ENCODE measurements at places on chromosomes 2 and 18.

DNA sequence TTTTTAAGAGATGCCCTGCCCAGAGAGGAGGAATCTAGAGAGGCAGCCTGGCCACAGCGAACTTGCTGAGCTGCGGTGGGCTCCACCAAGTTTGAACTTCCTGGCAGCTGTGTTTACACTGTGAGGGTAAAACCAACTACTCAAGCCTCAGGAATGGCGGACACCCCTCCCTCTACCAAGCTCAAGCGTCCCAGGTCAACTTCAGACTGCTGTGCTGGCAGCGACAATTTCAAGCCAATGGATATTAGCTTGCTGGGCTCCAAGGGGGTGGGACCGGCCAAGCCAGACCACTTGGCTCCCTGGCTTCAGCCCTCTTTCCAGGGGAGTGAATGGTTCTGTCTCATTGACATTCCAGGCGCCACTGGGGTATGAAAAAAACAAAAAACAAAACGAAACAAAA is 289.4 kb downstream of the KCNS3 start:
- no peak for DNase-seq

DNA sequence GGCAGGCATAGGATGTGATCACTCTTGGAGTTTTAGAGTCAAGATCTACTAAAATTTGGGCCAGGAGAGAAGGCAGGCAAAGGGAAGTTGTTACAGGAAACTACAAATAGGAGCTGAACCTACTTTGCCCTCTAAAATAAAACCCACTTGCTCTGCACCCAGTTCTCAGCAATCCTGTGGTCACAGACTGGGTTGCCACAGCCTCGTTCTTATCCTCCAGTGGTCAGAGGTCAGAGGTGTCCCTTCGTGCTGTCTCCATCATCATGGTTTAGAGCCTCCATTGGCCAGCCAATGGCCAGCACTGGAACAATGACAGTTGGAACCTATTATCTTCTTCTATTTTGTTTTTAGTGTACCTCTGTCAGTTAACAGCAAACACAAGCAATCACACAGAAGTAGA is 90.7 kb upstream of the TNP1 start:
- no peak for DNase-seq

GRCh38 chr18:11470941-11471340 is 138.5 kb upstream of the SLC35G4 start:
- no peak for DNase-seq

DNA sequence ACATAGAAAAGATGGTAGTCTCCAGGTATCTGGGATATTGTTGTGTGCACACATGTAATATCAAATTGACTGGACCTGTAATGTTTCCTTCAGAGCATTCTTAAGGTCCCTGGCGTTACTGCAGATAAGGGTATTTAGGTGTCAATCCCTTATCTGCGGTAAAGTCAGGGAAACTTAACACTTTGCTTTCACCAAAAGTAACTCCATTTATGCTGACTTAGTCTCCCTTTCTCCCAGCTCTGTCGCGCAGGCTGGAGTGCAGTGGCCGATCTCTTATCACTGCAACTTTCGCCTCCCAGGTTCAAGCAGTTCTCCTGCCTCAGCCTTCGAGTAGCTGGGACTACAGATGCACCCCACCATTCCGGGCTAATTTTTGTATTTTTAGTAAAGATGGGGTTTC is 1.8 kb downstream of the CNNM3 start:
- no peak for DNase-seq

DNA sequence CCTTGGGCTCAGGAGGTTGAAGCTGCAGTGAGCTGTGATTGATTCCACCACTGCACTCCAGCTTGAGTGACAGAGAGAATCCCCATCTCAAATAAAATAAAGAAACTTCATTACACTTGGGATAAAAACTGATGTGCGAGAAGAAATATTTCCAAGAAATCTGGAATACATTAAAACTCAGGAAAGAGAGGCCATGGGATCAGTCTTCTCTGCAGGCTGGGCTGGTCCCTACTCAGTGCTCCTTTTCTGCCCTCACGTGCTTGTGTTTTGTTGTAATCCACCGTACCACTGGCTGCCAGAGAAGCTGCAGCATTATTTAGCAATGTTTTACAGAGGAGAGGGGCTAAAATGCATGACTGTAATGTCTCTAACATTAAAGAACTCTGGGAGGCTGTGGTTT is 282.0 kb downstream of the SLC8A1 start:
- DNase-seq, result no peak

DNA sequence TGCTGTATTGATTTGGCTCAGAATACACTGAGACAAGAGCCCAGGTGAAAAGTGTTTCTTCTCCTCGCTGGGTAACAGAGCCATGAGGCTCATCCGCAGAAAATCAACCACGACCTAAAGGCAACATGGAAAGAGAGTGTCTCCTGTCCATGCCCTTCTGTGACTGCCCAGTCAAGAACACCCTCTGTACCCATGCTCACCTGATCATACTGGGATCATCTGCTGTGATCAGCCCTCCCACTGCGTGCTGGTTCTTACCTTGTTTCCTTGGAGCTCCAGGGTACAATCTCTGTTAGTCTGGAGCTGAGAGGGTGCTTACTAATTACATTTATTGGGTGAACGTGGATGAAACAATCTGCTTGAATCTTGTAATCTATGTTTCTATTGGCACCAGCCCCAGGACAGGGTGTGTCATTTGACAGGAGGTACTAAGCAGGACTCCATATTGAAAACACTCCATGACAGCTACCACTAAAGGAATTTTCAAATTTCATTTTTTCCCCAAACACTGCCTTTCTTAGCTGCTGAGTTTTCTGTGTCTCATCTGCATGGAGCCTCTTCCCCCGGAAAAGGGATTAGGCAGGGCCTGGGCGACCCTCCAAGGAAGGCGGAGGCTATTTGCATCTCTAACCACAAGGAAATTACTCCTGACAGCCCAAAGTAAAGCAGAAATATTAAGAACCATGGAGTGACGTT is 39.7 kb upstream of the GRP start:
- DNase-seq, result no peak

DNA sequence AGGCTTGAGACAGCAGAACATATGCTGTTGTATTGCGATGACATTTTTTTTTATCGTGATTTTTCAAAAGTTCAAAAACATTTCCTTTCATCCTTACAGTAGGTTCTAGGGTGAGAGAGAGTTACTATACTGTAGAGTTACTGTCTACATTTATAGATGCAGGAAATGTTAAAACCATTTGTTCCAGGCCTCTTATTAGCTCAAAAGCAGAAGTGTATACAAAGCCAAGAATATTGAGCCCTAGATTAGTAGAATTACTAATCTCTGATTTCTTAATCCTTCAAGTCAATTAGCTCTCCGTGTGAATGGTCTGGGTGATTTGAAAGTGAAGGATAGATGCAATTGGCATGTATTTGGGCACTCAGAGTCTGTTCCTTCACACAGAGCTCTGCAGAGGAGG is 73.1 kb downstream of the MAPRE2 start:
- DNase-seq, result no peak

DNA sequence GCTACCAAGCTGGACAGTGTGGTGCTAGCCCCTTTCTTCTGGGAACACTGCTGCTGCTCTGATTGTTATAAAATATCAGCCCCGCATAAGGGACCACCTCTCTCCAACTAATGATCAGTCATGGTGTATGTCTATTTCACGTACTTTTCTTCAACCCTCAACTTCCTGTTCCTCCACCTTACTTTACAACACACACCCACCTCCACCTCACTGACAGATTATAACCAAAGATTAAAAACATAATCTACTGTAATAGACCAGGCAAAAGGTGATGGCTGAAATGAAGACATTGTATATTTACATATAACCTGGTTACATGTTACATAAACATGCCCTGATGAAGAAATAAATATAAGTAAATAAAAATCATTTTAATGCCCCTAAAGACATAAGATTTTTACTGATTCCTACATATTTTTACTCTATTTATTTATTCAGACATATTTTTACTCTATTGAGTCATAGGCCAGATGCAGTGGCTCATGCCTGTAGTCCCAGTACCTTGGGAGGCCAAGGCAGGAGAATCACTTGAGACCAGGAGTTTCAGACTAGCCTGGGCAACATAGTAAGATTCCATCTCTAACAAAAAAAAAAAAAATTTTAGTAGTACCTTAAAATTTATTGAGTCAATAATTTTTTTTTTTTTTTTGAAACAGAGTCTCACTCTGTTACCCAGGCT is 12.8 kb downstream of the STK39 start:
- no peak for DNase-seq

- DNase-seq, result no peak
Observed at GRCh38 chr2:230916218-230916617, 8.8 kb downstream of the GPR55 start.

GRCh38 chr2:96274355-96275056 is 8.5 kb downstream of the CIAO1 start:
- no peak for DNase-seq

DNA sequence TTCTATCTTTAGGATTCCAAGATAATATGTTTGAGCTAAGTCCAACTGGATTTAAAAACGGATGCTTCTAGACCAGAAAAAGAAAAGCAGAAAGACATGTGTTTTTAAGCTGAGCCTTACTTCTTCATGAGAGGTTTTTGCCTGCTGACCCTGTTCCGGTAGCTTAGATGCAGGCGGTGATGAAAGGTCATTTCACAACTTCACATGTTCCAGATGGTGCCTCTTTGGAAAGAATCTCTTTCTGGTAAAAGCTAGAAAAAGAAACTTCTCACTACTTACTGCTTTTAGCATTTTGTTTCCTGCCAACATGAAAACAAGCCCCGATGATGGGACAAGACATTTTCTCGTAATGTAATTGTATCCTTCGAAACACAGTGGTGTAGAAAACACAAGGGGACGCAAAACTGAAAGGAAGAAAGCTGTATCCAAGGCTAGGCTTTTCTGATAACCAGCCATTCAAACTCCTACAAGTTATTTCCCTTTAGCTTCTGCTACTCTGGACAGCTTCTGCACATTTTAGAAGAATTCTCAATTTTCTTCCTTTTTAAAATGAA is 407.3 kb upstream of the LYPD1 start:
- DNase-seq, result no peak

- no peak for DNase-seq
Observed at GRCh38 chr18:24629921-24630320, 169.5 kb downstream of the HRH4 start.

GRCh38 chr2:869357-869871 is 81.2 kb upstream of the SNTG2 start:
- no peak for DNase-seq

GRCh38 chr2:102028470-102028869 is 36.7 kb downstream of the IL1R2 start:
- no peak for DNase-seq

GRCh38 chr2:10009271-10009810 is 34.0 kb upstream of the KLF11 start:
- DNase-seq, result no peak

DNA sequence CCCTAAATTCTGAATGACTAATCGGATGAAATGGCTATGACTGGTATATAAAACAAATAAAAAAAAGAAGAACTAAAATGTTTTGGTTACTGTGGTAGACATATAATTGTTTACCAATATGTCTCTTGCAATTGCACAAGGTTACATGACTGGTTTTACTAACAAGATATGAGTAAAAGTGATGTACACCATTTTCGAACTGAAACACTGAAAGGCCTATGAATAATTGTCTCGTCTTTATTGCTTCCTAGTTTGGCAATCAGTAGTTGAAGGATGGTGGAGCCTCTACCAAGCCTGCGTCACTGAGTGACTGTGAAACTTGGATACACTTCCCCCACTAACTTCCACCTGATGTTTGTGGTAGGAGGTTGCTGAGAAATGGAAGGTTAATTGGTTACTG is 16.5 kb downstream of the CDH19 start:
- DNase-seq, result no peak

GRCh38 chr2:75894170-75894569 is 183.5 kb upstream of the GCFC2 start:
- no peak for DNase-seq

GRCh38 chr2:23596316-23596885 is 211.4 kb downstream of the KLHL29 start:
- no peak for DNase-seq

DNA sequence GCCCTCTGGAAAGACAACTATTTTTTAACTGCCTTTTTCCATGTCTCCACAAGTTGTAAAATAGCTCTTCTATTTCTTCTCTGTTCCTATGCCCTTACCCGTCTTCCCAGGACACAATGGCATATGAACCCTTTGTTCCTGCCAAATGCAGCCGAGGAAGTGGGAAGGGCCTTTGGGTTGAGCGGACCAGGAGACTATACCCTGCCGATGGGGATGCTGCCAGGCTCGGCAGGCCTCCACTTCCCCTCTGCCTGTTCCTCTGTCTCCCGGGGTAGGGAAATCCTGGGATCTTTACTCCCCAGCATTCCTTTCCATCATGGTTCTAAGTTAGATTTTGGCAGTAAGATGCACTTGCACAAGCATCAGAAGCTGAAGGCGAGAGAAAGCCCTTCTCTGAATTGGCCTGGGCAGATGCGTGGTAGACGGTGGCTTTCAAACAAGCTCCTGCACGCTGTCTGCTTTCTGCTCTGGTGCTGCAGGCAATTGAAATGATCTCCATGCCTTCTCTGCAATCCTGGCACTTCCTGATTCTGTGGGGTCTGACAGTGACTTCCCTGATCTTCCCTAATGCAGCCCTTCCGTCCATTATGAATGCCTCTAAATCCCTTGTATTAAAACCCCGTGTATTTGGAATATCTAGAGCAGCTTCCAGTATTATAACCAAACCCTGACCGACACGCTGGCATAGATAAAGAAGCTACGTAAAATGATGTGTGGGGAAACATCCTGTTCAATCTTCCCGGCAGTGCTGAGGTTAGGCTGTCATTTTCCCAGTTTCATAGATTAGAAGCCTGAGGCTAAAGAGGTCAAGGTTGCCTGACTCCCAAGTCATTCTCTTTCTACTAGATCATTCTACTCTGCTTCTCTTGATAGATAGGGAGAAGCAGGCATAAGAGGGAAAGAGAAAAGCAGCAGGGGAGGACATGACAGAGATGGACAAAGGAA is 69.8 kb downstream of the MCFD2 start:
- no peak for DNase-seq

DNA sequence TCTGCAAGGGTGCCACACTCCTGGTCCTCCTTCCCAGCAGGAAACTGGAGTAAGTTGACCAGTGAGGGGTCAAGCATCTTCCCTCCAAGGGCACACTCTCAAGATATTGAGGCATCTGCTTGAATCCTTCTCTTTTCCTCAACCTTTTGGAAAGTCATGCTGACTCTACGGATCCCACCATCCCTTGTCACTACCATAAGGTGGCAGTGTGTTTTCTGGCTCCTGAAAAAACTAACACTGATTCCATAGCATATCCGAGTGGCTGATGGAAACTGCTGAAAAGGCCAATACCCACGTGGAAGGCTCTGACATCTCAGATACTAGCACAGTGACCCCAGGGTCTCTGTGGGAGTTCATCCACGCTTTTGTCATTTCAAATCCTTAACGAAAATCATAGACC is 37.1 kb downstream of the GPR45 start:
- DNase-seq, result no peak

- DNase-seq, result no peak
Observed at GRCh38 chr2:68465081-68465916, 1.8 kb downstream of the FBXO48 start.

DNA sequence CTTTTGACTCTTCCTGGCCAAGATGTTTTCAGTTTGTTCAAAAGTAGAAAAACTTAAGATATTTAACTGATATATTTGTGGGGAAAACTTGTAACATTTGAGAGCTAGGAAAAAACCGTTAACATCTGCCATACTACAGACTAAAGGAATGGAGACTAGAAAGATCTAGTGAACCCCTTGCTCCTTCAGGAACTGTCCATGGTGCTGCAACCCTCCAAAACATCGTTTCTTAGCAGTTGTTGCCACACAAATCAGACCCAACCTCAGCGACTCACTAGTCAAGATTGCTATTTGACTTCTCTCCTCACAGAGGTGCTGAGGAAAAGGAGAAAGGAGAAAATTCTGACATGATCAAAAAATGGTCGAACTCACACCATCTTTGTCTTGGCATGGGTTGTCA is 393.8 kb upstream of the LYPD1 start:
- DNase-seq, result no peak

GRCh38 chr18:68035774-68036522 is 519.4 kb upstream of the DSEL start:
- no peak for DNase-seq
